ENCODE measurements at places on chromosomes 5 and 9.

GRCh38 chr9:115879451-115879850, 274.1 kb upstream of the PAPPA start:
- DNase-seq: no peak

DNA sequence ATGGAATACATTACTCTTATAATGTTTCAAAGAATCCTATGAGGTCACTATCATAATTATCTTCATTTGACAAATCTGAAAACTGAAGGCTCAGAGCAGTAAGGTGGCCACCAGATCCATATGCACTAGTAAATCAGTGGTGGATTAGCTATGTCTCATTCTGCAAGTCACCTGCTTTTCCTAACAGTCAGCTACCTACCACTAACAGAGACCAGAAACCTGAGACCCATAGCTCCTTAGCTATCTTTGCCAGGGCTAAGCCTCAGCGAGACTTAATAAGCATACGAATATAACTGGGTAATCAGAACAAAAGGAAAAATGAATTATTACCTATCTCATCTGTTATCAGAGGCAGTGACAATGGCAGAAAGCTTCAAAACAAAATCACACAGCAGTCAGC, 118.7 kb downstream of the AUH start:
- DNase-seq: no peak

DNA sequence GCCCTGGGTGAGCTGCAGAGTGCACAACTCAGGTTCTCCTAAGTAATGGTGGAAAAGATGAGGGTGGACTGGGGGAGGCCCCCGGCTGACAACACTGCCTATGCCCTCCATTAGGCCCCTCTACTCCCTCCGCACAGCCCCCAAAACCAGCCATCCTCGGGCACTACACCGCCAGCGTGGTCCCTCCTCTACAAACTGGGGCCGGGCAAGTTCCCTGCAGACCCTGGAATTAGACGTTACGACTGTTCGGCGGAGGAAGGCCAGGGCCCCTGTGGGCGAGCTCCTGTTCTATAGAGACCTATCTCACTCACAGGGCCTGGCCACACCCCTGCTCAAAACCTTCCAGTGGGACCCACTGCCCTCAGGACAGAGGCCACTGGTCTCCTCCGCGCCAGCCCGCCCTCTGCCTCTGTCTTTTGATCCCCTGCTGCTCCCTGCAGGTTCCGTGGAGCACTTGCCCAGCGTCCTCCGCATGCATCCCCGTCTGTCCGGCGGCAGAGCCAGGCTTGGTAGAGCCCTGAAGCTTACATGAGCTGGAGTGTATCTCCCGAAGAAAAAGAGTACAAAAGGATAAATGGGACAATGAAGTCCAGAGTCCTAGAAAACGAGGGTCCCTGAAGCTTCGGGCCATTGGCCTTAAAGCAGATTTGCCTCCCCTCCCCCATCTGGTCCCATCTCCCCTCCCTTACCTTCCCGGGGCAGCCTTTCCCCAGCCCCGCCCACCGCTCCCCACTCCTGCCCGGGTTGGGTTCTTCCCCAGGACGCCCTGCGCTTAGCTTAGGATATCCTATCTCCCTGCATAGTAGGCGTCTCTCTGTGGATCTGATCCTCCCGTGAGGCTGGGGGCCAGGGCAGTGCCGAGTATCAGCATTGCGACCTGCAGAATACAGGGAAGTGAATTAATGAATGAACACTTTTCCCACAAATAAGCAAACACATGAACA, 71.3 kb downstream of the HRH2 start:
- DNase-seq: no peak

DNA sequence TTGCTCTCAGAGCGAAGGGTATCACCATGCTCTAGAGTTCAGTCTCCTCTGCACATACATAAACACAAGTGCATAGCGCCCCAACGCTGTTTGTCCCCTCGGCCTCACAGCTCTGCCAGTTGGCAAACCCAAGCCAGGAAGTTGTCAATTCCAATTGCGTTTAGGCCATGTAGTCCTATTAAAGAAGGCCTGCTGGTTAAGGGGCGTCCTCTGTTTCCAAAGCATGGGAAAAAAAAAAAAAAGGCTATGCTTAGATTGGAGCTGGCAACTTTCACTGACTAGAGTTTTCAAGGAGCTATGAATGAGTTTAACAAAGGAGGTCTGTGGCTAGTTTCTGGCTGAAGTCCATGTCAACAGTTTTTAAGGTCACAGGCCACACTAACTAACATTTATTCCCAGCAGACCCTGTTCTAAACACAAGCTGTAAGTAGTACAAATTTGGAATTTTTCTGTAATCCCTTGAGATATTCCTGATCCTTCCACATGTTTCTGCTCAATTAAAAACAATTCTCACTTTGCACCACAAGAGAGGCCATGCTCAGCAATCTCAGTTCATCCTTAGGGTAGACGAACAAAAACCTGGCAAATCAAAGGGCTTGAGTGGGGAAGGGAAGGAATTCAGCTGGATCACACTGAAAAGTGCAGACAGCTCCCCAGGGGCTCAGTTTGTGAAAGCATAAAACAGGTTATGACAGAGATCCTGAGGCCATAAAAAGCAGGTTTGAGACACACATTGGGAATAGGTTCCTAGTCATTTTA, 187.7 kb downstream of the DENND1A start:
- no peak for DNase-seq

GRCh38 chr9:133948131-133948530, 44.0 kb downstream of the VAV2 start:
- no peak for DNase-seq

- no peak for DNase-seq
Observed at GRCh38 chr9:127241354-127241753, 23.2 kb upstream of the GARNL3 start.

DNA sequence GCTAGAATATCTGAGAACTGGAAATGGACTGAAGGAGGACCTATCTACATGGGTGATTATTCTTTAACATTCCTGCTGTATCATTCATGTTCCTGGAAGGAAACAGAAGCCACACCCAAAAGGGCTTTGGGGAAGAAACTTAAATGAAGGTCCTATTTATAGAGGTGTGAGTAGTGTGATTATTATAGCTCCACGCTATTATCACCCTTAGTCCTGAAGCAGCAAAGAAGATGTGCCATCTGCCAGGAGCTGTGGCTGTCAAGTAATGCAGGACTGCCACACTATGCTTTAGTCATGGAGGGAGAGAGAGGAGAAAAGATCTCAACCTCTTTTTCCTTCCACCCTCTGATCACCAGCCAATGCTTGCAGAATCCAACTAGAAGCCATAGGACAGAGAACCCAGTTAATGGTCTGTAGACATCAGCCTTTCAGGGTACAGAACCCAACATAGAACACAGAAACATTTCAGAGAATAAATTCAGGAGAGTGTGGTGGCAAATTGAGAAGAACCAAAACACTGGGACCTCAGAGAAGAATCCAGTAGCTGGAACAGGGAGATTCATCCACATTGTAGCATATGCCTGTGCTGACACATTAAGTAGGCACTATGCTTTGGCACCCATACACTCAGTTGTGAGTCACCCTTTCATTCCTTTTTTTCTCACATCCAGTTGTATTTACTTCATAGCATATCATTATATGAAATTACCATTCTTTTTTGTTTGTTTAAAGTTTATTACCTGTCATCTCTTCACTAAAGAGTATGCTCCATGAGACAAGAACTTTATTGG, 21.0 kb upstream of the RNF180 start:
- DNase-seq: no peak
